ENCODE measurements at places on chromosomes 7 and 10.

DNA sequence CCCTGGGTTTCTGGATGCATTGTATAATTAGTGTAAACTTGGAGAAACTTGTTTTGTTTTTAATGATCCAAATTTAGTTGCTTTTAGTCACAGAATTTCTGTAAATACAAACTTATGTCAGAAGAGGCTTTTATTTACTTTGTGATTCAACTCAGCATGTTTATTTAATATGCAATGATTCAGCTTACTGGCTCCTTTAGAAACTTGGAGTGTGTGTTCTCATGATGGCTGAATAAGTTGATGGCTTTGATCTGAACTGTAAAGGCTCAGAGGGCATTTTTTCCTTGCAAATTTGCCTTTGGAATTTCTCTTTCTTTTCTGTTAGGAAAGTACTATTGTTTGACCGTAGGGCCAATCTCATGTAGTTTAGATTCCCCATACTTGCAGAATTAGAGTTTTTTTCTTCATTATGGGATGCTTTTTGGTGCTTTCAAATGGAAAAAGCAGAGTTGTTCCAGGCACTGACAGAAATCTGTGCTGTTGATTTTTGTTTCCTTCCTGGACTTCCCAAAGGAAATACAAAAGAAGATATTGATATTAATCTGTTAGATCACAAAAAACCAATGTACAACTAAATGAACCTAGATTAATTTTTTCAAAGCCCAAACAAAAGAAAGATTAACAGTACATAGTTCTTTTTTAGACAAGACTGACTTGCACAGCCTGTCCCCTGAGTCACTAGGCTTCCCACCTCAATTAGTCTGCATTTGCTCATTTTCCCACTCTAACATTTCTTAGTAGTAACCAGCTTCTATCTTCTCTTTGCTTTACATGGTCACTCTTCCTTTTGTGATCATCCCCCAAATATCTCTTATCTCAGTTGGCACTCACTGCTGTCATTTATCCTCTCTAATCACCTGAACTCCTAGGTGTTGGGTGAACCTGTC is 96.8 kb upstream of the AGR3 start:
- DNase-seq = no peak

DNA sequence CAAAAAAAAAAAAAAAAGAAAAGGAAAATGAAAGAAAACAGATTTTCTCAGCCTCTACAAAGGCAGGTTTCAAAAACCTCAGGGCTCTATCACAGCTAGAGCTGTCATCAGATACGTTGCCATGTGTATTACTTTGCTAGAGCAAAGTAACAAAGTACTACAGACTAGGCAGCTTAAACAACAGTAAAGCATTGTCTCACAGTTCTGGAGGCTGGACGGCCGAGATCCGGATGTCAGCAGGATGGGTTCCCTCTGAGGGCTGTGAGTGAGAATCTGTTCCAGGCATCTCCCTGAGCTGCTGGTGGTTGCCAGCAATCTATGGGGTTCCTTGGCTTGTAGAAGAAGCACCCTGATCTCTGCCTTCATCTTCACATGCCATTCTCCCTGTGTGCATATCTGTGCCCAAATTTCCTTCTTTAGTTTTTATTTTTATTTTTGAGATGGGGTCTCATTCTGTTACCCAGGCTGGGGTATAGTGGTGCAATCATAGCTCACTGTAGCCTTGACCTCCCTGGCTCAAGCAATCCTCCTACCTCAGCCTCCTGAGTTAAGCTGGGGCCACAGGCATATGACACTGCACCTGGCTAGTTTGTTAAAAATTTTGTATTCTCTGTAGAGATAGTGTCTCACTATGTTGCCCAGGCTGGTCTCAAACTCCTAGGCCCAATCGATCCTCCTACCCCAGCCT is 48.9 kb upstream of the KDM7A start:
- no peak for DNase-seq

DNA sequence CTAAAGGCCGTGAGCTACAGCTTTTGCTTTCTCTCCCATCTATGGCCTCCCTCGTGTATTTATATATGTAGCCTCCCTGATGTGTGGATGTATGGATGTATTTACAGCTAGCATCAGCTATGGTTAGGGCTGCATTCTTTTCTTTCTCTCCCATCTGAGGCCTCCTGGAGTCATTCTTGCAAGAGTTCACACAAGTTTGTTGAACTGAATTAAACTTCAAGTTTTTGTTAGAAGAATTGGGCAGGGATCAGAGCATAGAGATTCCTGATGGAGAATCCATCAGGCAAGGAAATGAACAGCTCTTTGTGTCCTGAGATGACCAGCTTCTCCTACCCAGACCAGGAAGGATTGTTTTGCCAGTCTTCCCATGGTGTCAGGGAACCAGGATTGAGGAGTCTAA is 60.3 kb downstream of the AHCYL2 start:
- no peak for DNase-seq

DNA sequence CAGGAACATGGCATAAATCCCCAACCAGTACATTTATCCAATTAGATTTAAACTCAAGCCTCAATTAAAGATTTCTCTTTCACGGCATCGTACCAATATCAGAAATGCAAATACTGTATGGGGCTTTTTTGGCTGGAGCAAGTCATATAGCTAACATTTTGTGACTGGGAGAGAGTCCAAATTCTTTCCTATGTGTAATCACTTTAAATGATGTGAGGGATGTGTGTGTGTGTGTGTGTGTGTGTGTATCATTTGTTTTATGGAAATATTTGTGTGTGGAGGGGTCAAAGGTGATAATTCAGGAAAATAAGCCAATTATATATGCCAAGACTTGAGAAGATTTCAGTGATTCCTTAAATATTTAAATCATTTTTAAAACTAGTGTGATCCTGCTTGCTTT is 196.6 kb downstream of the TRIL start:
- no peak for DNase-seq

- DNase-seq = no peak
Observed at GRCh38 chr7:44077061-44077460, 5.3 kb downstream of the POLM start.

- peak; percentile 33 for DNase-seq
Observed at GRCh38 chr10:59181668-59182067, 5.2 kb downstream of the PHYHIPL start.

GRCh38 chr7:16685535-16685934 is 39.6 kb downstream of the BZW2 start:
- DNase-seq = no peak

DNA sequence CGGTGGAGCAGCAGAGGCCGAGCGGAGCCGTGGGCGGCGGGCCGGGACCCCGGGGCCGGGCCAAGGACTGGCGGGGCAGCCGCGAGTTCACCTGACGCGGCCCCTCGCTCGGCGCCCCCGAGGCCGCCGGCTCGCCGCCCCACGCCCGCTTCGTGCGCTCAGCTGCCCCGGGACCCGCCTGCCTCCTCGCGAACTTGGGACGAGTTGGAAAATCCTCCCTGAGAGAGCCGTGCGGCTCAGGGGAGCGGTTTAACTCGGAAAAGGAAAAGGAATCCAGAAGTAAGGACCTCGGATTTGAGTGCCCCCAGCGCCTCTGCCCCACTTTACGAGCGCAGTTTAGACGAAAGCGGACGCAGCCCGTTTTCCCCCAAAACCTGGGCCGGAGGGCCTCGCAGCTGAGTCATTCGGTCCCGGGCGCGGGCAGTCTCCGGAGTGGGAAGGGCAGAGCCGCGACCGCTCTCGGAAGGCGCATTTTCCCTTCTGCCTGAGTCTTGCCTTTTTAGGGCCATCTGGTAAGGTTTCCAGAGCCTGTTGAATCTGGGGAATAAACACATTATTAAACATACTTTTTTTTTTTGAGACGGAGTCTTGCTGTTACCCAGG is 744 bp downstream of the CREM start:
- peak; percentile 27 for DNase-seq

- no peak for DNase-seq
Observed at GRCh38 chr7:25478925-25479324, 250.6 kb upstream of the NPVF start.

- DNase-seq = no peak
Observed at GRCh38 chr7:93176992-93177580, 28.9 kb upstream of the SAMD9L start.

DNA sequence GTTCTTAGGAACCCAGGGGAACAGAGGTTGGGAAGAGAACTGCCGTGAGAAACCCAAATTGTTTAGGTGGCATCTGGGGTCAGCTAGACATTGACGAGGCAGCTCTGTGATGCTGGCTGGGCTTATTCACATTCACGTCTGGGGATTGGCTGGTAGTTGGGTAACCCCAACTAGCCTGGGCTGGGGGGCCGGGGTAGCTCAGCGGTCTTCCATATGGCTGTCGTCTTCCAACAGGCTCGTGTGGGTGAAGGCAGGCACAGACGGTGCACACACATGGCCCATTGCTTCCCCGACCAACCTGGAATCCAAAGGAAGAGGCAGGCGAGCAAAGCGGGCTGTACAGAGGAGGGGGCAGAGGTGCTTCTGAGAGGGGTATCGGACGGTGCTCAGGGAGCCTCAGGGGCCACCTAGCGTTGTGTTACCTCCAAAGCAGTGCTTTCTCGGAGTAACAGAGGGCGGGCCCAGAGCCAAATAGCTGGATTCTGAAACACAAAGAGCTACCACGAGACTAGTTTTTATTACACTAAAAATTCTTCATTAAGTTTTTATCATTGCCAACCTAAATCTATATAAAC is 34.5 kb downstream of the MKI67 start:
- no peak for DNase-seq

DNA sequence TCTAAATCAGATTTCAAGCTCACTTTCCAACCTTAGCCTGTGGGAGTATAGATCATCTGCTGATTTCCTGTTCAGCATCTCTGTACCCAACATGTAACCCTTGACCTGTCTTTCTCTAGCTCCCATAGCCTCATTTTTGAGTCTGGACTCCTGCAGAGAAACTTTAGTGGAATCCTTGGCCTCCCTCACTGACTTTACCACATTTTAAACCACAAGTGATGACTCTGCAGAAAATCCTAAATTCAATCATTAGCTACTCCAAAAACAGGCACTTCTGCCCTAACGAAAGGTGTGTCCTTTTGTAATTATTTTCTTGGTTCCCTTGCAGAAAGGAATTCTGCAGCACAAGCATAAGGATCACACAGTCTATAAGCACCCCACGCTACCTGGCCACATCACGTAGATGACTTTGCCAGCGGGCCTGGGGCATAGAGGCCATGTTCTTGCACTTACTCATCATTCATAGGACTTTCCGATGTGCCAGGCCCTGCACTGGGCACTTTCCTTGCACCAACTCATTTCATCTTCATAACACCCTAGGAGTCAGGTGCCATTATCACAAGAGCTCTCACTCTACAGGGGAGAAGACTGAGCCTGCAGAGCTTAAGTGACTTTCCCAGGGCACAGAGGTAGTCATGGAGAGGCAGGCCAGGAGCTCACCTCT is 57.2 kb upstream of the OPALIN start:
- DNase-seq = no peak

GRCh38 chr10:129199826-129200225 is 267.2 kb upstream of the MGMT start:
- DNase-seq = no peak

DNA sequence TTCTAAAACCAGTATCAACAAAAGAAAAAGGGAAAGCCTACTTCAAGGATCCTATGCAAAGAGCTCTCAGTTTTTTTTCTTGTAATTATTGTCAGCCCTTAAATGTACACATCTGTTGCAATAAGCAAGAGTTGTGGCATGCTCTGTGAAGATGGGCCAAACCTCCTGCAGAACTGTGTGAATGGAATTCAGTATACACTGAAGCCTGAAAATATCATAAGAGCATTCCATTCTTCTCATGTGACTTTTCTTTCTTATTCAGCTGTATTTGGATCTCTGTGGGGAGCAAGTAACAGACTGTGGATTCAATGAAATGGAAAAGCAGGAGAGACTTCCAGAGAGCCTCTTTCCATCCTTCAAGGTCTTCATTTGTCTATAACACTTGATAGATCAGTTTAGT is 130.7 kb downstream of the SAMD9 start:
- DNase-seq = no peak

GRCh38 chr10:60985951-60986350 is 42.0 kb upstream of the RHOBTB1 start:
- DNase-seq = no peak

DNA sequence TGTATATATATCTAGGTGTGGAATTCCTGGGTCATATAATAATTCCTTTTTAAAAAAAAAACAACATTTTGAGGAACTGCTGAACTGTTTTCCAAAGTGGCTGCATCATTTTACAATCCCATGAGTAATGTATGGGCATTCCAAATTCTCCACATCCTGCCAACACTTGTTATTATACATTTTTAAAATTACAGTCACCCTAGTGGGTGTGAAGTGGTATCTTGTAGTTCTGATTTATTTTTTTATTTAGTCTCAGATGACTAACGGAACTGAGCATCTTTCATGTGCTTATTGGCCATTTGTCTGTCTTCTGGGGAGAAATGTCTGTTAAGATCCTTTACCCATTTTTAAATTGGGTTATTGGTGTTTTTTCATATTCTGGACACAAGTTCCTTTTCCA is 12.0 kb upstream of the KLHL7 start:
- DNase-seq = no peak

- DNase-seq = no peak
Observed at GRCh38 chr10:122441961-122442360, 12.5 kb upstream of the ARMS2 start.

GRCh38 chr10:131264110-131264788 is 47.3 kb downstream of the TCERG1L start:
- DNase-seq = no peak

- no peak for DNase-seq
Observed at GRCh38 chr7:98628418-98628817, 11.3 kb downstream of the NPTX2 start.

- DNase-seq = no peak
Observed at GRCh38 chr7:68246189-68246633, 1249.6 kb downstream of the TYW1 start.

- no peak for DNase-seq
Observed at GRCh38 chr10:33532901-33533300, 198.4 kb upstream of the NRP1 start.

- no peak for DNase-seq
Observed at GRCh38 chr10:70893227-70894006, 5.1 kb upstream of the PCBD1 start.

DNA sequence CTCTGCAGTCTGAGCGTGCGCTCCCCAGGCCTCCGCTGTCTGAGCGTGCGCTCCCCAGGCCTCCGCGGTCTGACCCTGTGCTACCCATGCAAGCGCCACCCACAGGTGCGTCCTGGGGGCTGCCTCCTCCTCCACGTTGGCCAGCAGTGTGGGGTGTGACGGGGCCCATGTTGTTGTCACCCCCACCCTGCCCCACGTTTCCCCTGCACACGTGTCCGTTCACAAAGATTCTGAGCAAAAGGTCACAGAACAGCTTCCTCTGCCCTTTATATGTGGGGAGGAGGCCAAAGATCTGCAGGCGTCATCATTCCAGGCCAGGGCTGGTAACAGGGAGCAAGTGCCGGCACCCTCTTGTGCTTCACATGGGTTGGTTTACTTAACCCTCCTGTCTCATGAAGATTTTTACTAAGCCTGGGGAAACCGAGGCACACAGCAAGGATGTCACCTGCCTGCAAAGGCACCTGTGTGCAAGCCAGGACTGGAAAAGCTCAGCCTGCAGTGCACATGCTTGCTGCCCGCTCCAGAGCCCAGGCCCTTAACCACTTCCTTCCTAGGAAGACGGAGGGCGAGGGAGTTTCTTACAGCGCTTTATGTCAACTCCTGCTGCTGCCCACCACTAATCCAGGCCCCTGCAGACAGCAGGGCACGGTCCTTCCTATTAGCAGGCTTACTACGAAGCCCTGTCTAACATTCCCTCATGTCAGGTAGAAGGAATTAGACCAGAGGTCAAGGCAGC is 4.8 kb downstream of the GPR146 start:
- DNase-seq = no peak

GRCh38 chr10:60209874-60210570 is 179.7 kb downstream of the ANK3 start:
- no peak for DNase-seq

- no peak for DNase-seq
Observed at GRCh38 chr7:130490311-130490791, 1.5 kb upstream of the MEST start.
